T-helper 1 cell (primary cell): ENCODE measurements at places on chromosomes 4 and X.

- peak; percentile 3 for DNase-seq
Observed at GRCh38 chrX:3638280-3638873, 75.1 kb downstream of the PRKX start.

GRCh38 chr4:102405821-102406401 is 60.6 kb upstream of the SLC39A8 start:
- DNase-seq, result no peak

- no peak for DNase-seq
Observed at GRCh38 chrX:24242649-24243175, 71.2 kb downstream of the SUPT20HL2 start.

DNA sequence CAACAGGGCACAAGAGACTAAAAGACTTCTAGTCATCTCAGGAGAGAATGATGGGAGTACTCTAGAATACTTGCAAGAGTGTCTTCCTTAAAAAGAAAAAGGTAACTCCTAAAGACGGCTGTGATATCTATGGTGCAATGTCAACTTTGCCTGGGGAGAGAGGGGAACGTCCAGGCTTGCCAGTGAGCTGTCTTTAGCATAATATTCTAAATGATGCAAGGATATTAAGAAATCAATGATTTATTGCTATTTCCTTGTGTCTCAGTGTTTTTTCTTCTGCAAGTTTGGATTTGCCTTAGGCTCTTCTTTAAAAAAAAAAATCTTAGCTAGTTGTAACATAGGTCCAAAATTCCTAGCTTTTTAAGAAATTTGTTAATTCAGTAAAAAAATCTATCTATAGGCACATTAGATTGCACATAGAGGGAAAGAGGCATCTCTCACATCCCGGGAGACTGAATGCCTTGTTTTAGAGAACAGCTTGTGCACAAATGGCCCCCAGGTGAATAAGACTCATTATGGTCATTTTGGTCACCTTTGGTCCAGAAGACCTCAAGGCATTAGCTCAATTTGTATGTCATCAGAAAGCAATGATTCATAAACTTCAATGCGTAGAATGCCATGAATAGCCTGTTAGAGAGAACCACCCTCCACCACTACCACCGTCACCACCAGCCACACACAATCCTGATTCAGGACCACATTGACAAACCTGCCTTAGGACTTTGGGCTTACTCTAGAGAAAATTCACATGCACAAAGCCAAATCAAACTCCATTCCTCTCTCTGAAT is 104.1 kb downstream of the PALLD start:
- no peak for DNase-seq

DNA sequence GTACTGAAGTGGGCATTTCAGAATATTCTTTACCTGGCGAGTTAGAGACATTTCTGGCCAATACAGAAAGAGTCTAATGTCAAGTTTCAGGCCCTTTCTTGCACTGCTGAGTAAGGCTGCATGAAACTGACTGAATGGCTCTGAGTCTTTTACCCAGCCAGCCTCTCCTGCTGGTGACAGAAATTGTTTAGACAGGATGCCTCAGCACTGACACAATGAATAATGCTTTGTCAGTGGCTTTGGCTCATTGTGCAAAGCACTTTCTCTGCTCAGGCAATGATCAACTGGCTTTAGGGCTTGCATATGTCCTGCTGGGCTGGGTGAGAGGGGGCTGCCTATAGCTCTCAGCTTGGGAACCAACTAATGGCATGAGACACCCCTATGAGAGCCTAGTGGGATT is 45.5 kb downstream of the CLNK start:
- no peak for DNase-seq

- DNase-seq, result no peak
Observed at GRCh38 chrX:124592744-124593143, 246.4 kb downstream of the SH2D1A start.

DNA sequence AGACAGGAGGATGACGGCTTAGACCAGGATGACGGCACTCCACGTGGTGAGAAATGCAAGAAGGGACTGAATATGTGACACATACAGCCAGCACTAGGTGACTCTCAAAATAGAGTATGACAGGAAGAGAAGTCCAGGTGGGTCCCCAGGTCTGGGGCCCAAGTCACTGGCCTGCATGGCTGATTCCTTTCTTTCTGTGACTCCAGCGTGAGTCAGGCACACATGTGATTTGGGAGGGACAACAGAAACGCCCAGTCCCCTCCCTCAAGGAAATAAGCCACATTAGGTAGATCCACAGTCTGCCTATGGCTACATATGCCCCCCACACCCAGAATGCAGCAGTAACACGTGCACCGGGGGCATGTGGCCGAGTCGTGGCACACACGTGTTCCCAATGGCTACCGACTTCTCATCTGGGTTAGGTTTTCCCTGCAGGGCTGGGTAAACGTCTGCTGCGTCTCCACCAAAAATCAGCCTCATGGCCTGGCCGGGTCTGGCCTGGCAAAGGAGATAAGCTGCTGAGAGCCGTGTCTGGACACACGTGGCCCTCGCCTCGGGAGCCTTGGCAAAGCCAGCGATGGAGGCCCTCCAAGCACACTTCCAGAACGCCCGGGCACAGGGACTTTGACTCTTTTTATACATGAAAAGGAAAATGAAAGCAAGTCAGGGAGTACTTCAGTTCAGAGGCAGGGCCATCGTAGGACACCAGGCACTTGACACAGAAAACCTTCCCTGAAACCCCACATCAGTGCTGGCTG is 19.3 kb downstream of the SEL1L3 start:
- DNase-seq, result no peak

- DNase-seq, result no peak
Observed at GRCh38 chr4:173374588-173374987, 3.8 kb downstream of the SAP30 start.

DNA sequence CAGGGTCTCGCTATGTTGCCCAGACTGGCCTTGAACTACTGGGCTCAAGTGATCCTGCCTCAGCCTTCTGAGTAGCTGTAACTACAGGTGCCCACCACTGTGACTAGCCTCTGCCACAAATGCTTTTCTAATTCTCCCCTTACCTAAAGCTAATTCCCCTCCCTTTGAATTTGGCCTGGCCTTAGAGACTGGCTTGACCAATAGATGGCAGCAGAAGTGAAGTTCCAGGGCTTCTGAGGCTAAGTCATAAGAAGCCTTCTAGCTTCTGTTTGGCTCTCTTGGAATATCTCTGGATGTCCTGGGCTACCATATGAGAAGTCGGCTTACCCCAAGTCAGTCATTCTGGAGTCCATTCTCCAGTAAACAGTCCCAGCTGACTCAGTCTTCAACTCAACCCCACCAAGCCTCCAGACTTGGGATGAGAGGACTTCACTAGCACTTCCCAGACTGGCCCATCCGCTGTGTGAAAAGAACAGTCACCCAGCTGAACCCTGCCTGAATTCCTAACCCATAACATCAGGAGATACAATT is 61.0 kb downstream of the HPRT1 start:
- peak; percentile 35 for DNase-seq

GRCh38 chr4:184934961-184935360 is 83.3 kb upstream of the HELT start:
- DNase-seq, result no peak

GRCh38 chr4:176805155-176805554 is 12.4 kb upstream of the VEGFC start:
- DNase-seq, result no peak

DNA sequence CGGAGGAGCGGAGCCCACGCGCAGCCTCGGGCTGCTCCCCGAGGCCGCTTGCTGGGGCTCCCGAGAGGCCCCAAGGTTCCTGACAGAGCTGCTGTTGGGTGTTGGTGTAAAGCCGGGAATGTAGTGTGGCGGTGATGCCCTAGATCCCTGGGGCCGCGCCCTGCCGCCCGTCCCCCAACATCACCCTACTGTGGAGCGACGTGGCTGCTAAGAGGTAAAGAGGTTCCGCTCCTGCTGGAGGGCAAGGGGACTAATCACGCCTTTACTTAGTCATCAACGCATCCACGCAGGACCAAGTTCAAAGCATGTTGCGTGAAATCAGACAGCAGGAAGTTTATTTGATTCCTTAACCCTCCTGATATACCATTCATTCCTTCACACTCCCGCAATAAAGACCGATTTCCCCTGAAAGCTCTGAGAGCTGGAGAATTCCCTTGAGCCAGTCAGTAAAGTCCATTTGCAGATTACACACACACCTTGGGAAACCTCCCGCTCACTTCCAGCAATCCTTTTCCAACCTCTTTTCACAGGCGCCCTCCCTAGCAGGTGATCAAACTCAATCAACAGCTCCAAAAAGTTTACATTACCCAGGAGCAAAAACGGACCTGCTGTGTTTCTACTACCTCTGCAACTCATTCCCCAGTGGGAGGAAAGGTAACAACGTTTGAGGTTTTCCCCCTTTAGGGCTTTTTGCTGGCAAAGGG is 579 bp upstream of the GABRA2 start:
- DNase-seq, result no peak

DNA sequence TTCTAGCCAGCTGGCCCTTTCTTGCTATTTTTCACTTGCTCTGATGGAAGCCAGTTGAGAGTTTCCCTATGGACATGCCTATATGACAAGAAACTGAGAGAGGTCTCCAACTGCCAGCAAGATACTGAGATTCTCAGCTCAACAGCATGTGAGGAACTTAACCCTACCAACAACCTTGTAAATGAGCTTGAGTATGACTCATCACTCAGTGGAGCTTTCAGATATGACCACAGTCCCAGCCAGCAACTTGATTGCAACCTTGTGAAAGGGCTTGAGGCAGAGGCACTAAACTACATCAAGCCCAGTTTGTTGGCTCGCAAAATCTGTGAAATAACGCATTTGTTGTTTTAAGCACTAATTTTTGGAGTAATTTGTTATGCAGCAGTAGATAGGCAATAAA is 175.8 kb downstream of the COMMD8 start:
- no peak for DNase-seq

GRCh38 chr4:104868533-104868932 is 278.1 kb upstream of the TET2 start:
- no peak for DNase-seq
